Right ventricle myocardium superior (tissue), 1 donor: ENCODE measurements at places on chromosomes 5 and 9.

GRCh38 chr9:136059851-136060670 is 35.0 kb downstream of the NACC2 start:
- no peak for DNase-seq

GRCh38 chr5:132425009-132425937 is 55.8 kb downstream of the SLC22A5 start:
- no peak for DNase-seq

DNA sequence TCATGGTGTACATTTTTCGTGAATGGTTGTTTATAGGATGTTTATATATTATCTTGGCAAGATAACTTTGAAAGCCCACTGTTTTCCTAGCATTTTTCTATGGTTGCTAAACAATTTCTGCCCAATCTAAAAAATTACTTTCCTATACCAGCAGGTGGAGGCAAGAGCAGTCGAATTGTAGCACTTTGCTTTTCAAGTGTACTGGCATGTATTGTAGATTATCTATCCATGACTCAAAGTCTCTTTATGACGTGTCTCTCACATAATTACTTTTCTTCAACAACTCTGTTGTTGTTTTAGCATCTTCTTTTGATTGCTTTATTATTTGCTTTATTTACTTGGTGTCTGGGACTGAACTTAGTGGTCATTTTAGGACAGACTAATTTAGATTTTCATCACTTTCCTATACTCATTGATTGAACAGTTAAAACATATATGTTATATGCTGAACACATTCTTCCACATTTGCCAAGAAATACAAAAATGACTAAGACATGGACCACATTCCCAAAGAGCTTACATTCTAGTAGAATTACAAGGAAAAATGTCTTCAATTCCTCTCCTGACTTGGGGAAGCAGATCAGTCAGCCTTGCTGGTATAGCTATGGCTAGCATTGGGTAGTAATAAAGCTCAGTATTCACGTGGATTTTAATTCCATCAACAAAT is 20.7 kb downstream of the NLN start:
- no peak for DNase-seq

DNA sequence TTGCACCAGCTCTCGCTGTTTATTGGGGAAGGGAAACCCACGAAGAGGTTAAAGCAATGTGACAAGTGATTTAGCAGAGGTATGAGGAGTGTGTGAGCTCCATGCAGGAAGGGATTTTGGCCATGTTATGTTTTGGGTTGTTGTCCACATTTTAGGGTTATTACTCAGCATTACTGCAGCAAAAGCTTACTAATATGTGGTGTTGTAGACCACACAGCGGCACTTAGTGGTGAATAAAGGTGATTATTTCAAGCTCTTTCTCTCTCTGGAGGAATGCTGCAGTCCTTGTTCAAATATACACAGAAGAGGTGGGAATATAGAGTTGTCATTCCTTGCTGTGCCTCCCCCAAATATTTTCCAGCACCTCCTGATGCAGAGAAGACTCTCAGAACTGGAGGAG is 29.7 kb upstream of the AKNA start:
- DNase-seq = no peak

DNA sequence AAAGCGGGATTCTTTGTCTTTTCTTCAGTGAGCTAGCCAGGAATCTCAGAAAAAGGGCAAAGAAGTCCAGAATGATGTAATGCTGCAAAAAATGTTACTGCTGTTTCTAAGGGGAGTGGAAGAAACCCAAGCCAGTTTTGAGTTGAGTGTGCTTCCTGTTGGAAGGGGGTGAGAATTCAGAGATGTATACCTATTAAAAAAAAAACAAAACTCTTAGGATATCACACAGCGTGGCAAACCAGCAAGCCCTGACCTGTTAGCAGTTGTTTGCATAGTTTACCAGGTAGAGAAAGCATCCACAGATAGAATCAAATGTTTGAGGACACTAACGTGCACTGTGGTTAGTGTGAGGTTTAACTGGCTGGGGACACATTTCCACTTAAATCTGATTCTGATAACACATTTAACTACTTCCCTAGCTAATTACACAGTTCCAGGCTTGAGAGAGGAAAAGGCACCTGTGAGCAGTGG is 11.4 kb downstream of the BASP1 start:
- no peak for DNase-seq

DNA sequence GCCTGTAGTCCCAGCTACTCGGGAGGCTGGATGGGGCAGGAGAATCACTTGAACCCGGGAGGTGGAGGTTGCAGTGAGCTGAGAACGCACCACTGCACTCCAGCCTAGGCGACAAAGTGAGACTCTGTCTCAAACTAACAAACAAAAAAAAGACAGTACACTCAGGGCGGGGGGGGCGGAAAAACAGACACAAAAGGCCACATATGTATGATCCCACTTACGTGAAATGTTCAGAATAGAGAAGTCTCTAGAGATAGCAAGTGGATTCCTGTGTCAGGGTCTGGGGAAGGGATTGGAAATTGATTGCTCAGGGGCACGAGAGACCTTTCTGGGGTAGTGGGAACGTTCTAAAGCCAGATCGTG is 9.0 kb upstream of the LCN1 start:
- DNase-seq = no peak

GRCh38 chr5:38134810-38135209 is 123.5 kb upstream of the EGFLAM start:
- no peak for DNase-seq

DNA sequence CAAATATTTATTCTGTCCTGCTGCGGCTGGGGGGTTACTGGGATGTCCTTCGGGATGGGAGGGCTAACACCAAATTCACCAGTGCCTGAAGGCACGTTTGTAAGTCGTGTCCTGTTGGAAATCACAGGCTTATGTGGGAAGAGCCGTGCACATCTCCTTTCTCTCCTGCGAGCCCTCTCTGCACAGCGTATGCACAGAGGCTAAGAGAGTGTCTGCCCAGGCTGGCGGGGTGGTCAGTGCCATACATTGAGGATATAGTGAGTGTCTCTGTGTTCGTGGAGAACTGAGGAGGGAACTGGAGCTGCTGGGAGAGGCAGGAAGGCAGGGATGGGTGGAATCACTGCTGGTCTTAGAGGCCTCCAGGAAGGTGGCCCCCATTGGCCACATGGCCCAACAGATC is 110.1 kb downstream of the WNK2 start:
- DNase-seq = no peak

- no peak for DNase-seq
These were observed 97.7 kb upstream of the PRRC1 start for GRCh38 chr5:127419683-127420257.

- DNase-seq = no peak
These were observed 3.4 kb upstream of the FAM193B start for GRCh38 chr5:177557796-177558195.

DNA sequence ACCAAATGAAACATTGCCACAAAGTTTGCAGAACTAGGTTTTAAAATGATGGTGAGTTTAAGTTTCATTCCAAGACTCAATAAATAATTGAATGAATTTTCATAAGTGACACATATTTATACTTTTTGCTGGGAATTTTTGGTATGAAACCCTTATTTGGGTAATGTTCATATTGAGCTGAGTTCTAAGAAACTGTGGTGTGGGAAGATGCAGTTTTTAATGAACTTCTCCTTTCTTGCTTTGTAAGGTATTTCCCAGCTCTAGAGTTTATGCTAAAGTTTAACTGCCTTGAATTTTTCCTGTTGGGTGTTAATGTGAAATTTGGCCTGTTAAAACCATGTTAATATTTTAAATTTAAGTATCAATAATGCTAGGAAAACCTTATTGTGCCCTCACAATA is 15.1 kb downstream of the RABGAP1 start:
- DNase-seq = no peak

- no peak for DNase-seq
These were observed 69.0 kb downstream of the INVS start for GRCh38 chr9:100167915-100168654.

DNA sequence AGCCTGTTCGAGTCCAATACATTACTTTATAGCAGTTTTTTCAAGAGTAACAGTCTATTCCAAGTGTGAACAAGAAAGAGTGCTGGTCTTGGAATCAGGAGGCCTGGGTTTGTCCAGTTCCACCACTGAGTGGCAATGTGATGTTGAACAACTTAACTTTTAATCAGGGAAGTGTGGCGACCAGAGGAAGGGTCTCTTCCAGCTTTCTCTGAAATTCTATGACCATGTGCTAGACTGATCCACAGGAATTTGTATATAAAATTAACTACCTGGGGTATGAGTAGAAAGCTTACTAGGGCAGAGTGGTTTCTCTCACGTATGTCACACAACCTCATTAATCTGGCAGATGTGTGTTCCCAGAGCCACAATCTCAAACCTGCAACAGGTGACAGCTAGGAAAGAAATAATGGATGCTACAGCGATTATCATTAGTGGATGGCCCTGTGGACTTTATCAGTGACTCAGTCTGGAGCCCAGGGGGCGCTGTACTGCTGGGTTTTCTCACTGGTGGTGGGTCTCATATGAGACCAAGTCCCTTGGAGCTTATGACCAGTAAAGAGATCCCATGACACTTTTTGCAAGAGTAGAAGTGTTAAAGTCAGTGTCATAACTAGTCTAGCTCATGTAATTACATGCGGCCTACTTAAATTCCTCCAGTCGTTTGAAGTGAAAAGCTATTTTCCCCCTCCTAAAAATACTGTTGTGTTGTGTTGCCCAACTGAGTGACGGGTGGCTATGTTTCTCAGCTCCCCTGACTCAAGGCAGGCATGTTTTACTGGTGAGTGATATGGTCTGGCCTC is 116.5 kb downstream of the GDNF start:
- no peak for DNase-seq

DNA sequence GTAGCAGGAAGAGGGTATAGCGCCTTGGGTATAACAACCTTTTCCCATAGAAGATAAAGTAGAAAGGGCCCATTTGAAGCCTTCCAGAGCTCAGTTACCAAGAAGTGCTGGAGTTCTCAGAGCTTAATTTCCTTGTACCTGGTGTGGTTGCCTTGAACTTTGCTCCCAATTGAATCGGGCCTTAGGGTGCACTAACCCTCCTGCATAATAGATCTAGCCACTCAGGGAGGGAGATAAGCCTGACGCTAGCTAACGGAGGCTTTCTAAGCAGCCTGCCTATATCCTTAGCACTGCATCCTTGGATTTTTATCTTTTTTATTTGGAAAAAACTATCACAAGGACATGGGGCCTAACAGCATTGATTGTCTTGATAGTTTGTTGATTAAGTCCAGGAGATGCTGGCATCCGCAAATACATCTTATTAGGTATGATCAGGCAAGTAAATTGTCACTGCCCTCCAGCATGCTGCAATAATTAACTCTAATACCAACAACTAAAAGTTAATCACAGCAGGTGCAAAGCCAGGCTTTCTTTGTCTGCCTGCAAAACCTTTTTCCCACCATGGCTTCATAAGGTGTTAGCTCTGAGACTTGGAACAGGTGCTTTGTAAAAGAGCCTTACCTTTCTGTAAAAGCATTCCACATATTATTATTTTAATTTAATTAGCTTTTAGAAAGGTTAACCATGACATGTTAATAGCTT is 199.4 kb downstream of the SREK1 start:
- DNase-seq = no peak

DNA sequence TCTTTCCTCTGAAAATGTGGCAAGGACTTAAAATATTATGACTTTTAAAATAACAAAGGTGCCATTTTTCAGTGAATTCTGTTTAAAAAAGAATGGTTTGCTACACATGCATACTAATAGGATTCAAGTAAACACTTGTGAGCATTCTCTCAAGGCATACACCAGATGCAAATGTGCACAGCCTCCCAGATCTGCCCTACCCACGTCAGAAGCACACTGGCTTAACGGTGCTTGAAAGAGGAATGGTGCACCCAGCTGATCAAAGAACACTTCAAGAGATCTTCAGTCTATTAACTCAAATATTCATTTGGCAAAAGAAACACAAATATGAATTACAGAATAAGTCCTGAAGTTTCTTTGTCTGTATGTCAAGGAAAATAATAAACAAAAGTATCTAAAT is 15.8 kb downstream of the GABRB2 start:
- DNase-seq = no peak

DNA sequence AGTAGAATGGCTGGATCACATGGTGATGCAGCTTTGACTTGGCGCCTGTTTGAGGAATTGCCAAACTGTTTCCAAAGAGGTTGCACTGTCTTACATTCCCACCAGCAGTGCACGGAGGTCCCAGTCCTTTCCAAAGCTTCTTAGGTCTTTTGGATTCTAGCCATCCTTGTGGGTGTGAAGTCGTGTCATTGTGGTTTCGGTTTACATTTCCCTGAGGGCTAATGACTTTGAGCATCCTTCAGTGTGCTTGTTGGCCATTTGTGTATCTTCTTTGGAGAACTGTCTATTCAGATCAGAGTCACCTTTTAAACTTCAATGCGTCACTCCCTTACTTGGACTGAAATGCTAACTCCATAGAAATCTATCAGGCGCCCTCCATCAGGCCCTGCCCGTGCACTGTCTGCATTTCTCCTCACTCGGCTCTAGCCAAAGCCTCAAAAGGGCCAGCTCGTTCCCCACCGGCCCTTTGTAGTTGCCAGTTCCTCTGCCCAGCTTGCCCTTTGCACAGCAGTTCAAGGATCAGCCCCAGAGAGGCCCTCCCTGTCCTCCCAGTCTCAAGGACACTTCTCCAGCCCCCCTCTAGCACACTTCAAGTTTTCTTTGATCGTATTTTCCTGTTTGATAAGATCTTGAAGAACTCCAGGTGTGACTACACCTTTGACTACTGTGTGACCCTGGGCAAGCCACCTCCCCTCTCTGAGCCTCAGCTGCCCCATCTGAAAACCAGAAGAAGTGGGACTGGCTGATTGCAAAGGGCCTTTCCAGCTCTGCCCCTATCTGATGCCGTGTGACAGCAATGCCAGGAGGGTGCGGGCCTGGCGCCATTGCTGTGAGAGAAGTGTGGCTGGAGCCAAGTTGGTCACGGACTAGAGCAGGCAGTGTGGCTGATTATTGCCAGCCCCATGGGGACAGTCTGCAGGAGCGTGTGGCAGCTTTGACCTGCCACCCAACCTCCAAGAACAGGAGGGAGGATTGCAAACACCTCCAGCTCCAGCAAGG is 5.6 kb downstream of the HRH2 start:
- DNase-seq = peak; percentile 85

- peak; percentile 70 for DNase-seq
These were observed 232.1 kb downstream of the MAN2A1 start for GRCh38 chr5:109921735-109922380.

DNA sequence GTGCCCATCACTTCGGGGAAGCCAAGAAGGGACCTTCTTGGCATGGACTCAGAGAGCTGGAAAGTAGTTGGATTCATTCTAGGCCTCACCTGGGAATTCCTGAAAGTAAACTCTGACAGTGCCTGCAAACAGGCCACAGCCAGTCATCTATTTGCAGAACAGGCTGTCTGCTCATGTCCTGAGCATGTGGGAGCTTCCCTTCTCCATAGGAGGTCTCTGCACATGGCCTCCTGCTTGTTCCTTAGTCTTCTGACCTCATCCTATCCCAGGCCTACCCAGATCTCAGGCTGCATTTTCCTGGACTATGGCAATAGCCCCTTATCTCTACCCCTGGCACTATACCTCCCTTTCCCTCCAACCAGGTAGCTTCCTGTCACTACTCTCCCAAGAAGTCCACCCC is 67.2 kb upstream of the FSTL4 start:
- DNase-seq = no peak

- DNase-seq = no peak
These were observed 27.7 kb downstream of the UBLCP1 start for GRCh38 chr5:159290741-159291140.

GRCh38 chr5:170225326-170226128 is 7.3 kb upstream of the C5orf58 start:
- peak; percentile 79 for DNase-seq
